ENCODE measurements at places on chromosomes 7 and 10. TPM values are rescaled to one million over a fixed set of nuclear protein-coding genes. Genes with fewer than 3 reads are reported as not detected.

DNA sequence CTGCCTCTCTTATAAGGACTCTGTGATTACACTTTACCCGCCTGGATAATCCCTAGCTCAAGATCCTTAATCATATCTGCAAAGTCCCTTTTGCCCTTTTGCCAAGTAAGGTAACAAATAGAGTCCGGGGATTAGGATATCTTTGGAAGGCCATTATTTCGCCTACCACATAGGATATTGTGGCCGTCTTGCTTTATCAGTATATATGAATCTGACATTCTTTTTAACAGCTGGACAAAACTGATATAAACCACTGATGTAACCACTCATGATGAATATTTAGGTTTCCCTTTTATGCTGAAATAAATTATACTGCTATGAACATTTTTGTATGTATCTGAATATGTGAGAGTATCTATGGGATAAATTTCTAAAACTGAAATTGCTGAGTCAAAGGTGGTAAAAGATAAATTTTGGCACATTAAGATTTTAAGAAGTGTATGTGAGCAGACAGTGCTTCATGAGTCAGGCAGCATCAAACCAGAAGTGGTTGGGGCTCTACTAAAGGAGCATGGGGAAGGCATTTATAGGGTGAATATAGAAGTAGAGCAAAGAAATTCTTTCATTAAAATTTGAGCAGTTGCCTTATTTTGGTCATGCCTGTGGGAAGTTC, 44.7 kb downstream of the AVL9 start:
- no peaks in the 10 kb centered on the region for H3K36me3 ChIP-seq
- H3K4me1 ChIP-seq: no peaks in the 10 kb centered on the region
- DNase-seq: no peak
- H3K27me3 ChIP-seq: no peaks in the 10 kb centered on the region
- H3K4me3 ChIP-seq: no peak overlapping the region

The GIMAP7 gene
- 9.4 TPM for total RNA-seq

The CLRN3 gene
- total RNA-seq: not detected

GRCh38 chr10:48465860-48466521, 138.9 kb downstream of the ARHGAP22 start:
- H3K27me3 ChIP-seq: no peaks in the 10 kb centered on the region
- no peak overlapping the region for H3K4me3 ChIP-seq
- no peak overlapping the region for H3K27ac ChIP-seq
- H3K36me3 ChIP-seq: no peaks in the 10 kb centered on the region

- no peaks in the 10 kb centered on the region for H3K27me3 ChIP-seq
- no peak for DNase-seq
- H3K4me3 ChIP-seq: peak overlapping the region; percentile 66
- no peaks in the 10 kb centered on the region for H3K36me3 ChIP-seq
Measured at GRCh38 chr10:114402871-114403540, 1.3 kb downstream of the AFAP1L2 start.

- no peaks in the 10 kb centered on the region for H3K36me3 ChIP-seq
- DNase-seq: no peak
- H3K27me3 ChIP-seq: no peaks in the 10 kb centered on the region
- H3K4me1 ChIP-seq: no peaks in the 10 kb centered on the region
- no peak overlapping the region for H3K27ac ChIP-seq
Measured at GRCh38 chr7:34723866-34724490, 66.0 kb downstream of the NPSR1 start.

GRCh38 chr10:62073429-62073828, 171.9 kb downstream of the ARID5B start:
- H3K4me3 ChIP-seq: peak overlapping the region; percentile 4
- H3K4me1 ChIP-seq: peaks cover 44% of the 10 kb centered on the region
- no peaks in the 10 kb centered on the region for H3K36me3 ChIP-seq
- DNase-seq: no peak
- H3K27ac ChIP-seq: peak overlapping the region; percentile 60
- no peaks in the 10 kb centered on the region for H3K27me3 ChIP-seq

The SMO gene
- 11.8 TPM for total RNA-seq

DNA sequence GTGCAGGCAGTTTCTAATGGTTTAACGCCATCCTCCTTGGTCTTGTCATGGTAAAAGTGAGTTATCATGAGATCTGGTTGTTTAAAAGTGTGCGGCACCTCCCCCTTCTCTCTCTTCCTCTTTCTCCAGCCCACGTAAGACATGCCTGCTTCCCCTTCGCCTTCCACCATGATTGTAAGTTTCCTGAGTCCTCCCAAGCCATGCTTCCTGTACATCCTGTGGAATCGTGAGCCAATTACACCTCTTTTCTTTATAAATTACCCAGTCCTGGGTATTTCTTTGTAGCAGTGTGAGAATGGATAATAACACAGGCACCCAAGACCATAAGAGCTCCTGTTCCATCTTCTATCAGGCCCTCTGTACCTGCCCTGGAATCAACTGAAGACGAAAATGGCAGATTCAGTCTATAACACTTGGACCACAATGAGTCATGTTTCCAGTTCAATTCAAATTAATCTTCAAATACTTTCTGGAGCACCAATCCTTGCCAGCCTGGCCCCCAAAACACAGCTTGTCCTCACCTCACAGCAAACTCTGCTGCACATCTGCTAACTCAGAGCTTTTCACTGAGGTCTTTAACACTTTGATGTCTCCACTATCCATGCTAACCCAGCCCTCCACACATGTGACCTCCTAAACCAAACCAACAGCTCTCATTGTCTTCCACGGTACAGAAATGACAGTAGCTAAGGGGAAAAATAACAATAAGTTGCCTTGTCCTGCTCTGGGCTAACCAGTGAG, 73.2 kb downstream of the SFMBT2 start:
- H3K27me3 ChIP-seq: no peaks in the 10 kb centered on the region
- H3K36me3 ChIP-seq: no peaks in the 10 kb centered on the region
- no peak for DNase-seq
- H3K27ac ChIP-seq: no peak overlapping the region
- H3K4me3 ChIP-seq: no peak overlapping the region

DNA sequence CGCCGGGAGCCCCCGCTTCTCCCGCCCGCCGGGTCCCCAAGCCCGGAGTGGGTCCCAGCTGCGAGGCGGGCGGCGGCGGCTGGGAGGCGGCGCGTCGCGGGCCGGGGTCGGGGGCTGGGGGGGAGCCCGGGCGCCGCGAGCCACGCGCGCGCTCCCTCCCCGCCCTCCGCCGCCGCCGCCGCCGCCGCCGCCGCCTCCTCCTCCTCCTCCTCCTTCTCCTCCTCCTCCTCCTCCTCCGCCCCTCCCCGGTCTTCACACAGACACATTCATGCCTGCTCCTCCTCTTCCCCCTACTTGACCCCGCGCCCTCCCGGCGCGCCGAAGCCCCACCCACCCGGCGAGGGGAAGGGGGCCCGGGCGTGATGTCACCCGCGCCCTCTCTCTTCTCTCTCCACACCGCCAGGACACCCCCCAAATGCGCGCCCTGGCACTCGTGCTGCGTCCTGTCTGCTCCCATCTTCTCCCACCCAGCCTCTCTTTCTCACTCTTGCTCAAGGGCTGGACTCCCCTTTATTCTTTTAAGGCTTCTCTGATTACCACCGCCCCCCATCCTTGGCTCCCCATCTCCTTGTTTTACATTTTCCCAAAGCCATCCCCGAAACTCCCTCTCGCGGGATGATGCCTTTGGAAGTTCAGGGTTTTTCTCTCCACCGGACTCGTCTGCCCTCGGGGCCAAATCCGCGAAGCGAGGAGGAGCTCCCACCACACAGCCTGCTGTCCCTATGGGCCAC, 967 bp upstream of the GLI3 start:
- H3K4me1 ChIP-seq: no peaks in the 10 kb centered on the region
- H3K4me3 ChIP-seq: peak overlapping the region; percentile 82
- peaks cover 7% of the 10 kb centered on the region for H3K27me3 ChIP-seq
- no peaks in the 10 kb centered on the region for H3K36me3 ChIP-seq
- peak; percentile 81 for DNase-seq

- H3K36me3 ChIP-seq: no peaks in the 10 kb centered on the region
- no peaks in the 10 kb centered on the region for H3K4me1 ChIP-seq
- H3K27ac ChIP-seq: no peak overlapping the region
- H3K27me3 ChIP-seq: no peaks in the 10 kb centered on the region
Measured at GRCh38 chr7:151376218-151376902, 33.5 kb downstream of the WDR86 start.

GRCh38 chr10:77504873-77505257, 132.7 kb downstream of the KCNMA1 start:
- no peak overlapping the region for H3K27ac ChIP-seq
- H3K4me1 ChIP-seq: no peaks in the 10 kb centered on the region
- H3K27me3 ChIP-seq: no peaks in the 10 kb centered on the region
- no peak for DNase-seq

- no peaks in the 10 kb centered on the region for H3K27me3 ChIP-seq
- H3K4me3 ChIP-seq: no peak overlapping the region
- no peaks in the 10 kb centered on the region for H3K4me1 ChIP-seq
- no peak for DNase-seq
Measured at GRCh38 chr7:147023440-147023839, 906.8 kb downstream of the CNTNAP2 start.

- no peak overlapping the region for H3K4me3 ChIP-seq
- H3K36me3 ChIP-seq: no peaks in the 10 kb centered on the region
- no peak for DNase-seq
- no peak overlapping the region for H3K27ac ChIP-seq
- no peaks in the 10 kb centered on the region for H3K27me3 ChIP-seq
Measured at GRCh38 chr10:85859859-85860258, 506.7 kb downstream of the GRID1 start.

The MCM7 gene
- 51.7 TPM for total RNA-seq

- H3K27me3 ChIP-seq: no peaks in the 10 kb centered on the region
- DNase-seq: no peak
- no peak overlapping the region for H3K4me3 ChIP-seq
- H3K36me3 ChIP-seq: no peaks in the 10 kb centered on the region
- H3K4me1 ChIP-seq: no peaks in the 10 kb centered on the region
Measured at GRCh38 chr7:151454932-151455530, 15.1 kb upstream of the CRYGN start.

The KNDC1 gene
- not detected for total RNA-seq

DNA sequence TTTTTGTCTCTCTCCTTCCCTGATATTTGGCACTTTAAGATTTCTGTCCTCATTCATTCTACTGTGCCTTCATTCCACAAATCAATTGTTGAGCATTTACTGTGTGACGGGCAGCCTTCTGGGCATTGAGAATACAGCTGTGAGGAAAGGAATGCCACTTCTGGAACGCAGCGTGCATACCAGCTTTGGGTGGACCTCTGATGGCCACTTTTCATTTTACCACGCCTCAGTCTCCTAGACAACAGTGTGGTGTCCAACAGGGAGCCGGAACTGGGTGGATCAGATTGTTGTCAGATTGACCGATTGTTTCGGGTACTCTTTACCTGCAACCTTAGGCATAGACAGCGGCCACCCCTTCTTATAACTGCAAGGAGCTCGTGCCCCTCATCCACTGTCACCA, 222.7 kb upstream of the DPP6 start:
- H3K4me3 ChIP-seq: no peak overlapping the region
- no peaks in the 10 kb centered on the region for H3K27me3 ChIP-seq
- DNase-seq: no peak
- H3K4me1 ChIP-seq: no peaks in the 10 kb centered on the region
- no peak overlapping the region for H3K27ac ChIP-seq
- H3K36me3 ChIP-seq: no peaks in the 10 kb centered on the region

The MYPN gene
- total RNA-seq: not detected

GRCh38 chr10:109902992-109903947, 20.0 kb downstream of the XPNPEP1 start:
- H3K4me3 ChIP-seq: no peak overlapping the region
- no peaks in the 10 kb centered on the region for H3K36me3 ChIP-seq
- peak overlapping the region; percentile 69 for H3K27ac ChIP-seq

DNA sequence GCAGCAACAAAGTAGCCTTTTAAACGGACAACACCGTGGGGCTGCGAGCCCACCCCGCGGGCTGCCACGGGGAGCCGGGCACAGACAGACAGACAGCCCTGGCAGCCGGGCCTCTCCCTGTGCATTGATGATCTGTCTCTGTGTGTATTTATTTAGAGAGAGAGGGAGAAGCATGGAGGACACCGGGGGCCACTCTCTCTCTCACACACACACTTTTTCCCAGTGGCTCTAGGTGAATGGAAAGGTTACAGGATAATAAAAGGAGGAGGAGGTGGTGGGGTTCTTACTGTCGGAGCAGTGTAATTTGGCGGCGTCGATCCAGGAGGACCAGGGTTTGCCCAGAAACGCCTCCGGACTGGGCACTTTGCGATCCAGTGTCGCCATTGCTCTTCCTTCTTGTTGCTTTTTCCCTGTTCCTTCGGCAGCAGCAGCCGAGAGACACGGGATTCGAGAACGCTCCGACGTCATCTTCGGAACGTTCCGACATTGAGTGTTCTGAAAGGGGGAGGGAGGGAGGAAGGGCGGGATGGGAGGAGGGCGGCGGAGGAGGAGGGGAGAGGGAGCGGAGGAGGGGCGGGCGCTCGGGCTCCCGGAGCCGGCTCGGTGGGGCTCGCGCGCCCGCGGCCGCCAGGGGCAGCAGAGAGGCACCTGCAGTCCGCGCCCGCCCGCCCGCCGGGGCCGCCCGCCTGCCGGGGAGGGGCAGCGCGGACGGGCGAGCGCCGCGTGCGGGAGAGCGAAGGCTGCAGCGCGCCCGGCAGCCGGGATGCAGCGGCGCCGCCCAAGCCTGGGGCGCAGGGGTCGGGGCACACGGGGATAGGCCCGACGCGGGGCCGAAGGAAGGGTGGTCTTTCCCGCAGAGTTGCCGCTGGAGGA, at the start of gene ATXN7L1:
ATXN7L1 (minus strand) TSS at position 509 of the 873 bp plus-strand sequence; CDS start at position 468, 41 bp downstream.
- H3K4me1 ChIP-seq: peaks cover 6% of the 10 kb centered on the region
- H3K27me3 ChIP-seq: no peaks in the 10 kb centered on the region
- no peaks in the 10 kb centered on the region for H3K36me3 ChIP-seq
- peak within 1 kb of the TSS; percentile 78 for H3K4me3 ChIP-seq
- H3K27ac ChIP-seq: peak within 1 kb of the TSS; percentile 83

The CRYGN gene
- 0.98 TPM for total RNA-seq

The ANKRD2 gene
- not detected for total RNA-seq

GRCh38 chr7:142516038-142516501, 233.2 kb upstream of the PRSS1 start:
- H3K4me3 ChIP-seq: no peak overlapping the region
- DNase-seq: no peak
- no peaks in the 10 kb centered on the region for H3K27me3 ChIP-seq
- H3K27ac ChIP-seq: no peak overlapping the region
- no peaks in the 10 kb centered on the region for H3K36me3 ChIP-seq

GRCh38 chr7:16114633-16115032, 306.7 kb downstream of the CRPPA start:
- no peak overlapping the region for H3K4me3 ChIP-seq
- no peaks in the 10 kb centered on the region for H3K36me3 ChIP-seq
- DNase-seq: no peak
- no peak overlapping the region for H3K27ac ChIP-seq
- no peaks in the 10 kb centered on the region for H3K27me3 ChIP-seq
- H3K4me1 ChIP-seq: no peaks in the 10 kb centered on the region

GRCh38 chr7:85638394-85638793, 451.5 kb upstream of the SEMA3D start:
- H3K4me3 ChIP-seq: no peak overlapping the region
- H3K36me3 ChIP-seq: no peaks in the 10 kb centered on the region
- H3K4me1 ChIP-seq: no peaks in the 10 kb centered on the region
- no peaks in the 10 kb centered on the region for H3K27me3 ChIP-seq
- no peak overlapping the region for H3K27ac ChIP-seq

DNA sequence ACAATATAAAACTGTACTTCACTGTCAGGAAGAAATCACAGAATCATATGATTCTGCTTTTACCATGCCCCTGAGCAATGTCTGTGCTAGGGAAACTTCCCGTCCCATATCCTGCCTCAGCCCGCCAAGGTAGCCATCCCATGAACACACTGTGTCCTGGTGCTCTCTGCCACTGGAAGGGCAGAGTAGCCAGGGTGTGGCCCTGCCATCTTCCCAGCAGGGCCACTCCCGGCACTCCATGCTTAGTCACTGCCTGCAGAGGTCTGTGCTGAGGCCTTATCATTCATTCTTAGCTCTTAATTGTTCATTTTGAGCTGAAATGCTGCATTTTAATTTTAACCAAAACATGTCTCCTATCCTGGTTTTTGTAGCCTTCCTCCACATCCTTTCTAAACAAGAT, 31.8 kb downstream of the AP3M1 start:
- H3K27me3 ChIP-seq: no peaks in the 10 kb centered on the region
- no peak overlapping the region for H3K4me3 ChIP-seq
- no peak for DNase-seq
- H3K4me1 ChIP-seq: no peaks in the 10 kb centered on the region

Measured in breast epithelium (tissue), 4 donors.